Cardiac fibroblast (primary cell): ENCODE measurements at places on chromosomes 3 and 15.
A peak's percentile ranks its signal among the peaks of the same experiment; 100 is the strongest.

- DNase-seq, result peak; percentile 70
Observed at GRCh38 chr3:38227989-38228388, 37.6 kb upstream of the SLC22A13 start.

GRCh38 chr3:18258492-18258891, 166.6 kb downstream of the SATB1 start:
- DNase-seq, result no peak

- DNase-seq, result no peak
Observed at GRCh38 chr15:83372434-83372891, 74.7 kb upstream of the SH3GL3 start.

DNA sequence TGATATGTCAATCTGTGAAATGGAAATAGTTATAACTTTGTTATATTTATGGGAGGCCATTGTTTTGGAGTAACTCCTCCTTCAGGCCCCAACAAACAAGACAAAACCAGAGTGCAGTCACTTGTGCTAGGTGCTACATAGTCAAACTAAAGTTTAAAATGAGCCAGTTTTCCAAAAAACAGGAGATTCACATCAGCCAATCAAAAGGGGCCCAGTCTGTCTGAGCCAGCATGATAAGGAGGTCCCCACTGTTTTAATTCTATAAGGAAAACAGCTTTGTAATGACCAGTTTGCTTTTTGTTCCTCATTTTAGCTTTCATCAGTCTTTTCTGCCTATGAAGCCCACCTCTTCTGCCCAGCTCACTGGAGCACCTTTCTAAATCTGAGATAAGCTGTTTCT, 94.7 kb upstream of the SLC7A14 start:
- DNase-seq, result no peak

GRCh38 chr15:37594417-37594816, 340.0 kb upstream of the TMCO5A start:
- no peak for DNase-seq

- DNase-seq, result peak; percentile 83
Observed at GRCh38 chr3:20340324-20340928, 154.4 kb upstream of the SGO1 start.

- DNase-seq, result peak; percentile 63
Observed at GRCh38 chr3:46090161-46090591, 62.9 kb upstream of the XCR1 start.

DNA sequence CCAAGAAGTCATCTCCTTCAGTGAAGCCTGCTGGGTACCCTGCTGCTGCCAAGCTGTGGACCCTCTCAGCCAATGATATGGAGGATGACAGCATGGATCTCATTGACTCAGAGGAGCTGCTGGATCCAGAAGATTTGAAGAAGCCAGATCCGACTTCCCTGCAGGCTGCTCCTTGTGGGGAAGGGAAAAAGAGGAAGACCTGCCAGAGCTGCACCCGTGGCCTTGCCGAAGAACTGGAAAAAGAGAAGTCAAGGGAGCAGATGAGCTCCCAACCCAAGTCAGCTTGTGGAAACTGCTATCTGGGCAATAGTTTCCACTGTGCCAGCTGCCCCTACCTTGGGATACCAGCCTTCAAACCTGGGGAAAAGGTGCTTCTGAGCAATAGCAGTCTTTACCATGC, 13.7 kb upstream of the ANP32A start:
- no peak for DNase-seq

DNA sequence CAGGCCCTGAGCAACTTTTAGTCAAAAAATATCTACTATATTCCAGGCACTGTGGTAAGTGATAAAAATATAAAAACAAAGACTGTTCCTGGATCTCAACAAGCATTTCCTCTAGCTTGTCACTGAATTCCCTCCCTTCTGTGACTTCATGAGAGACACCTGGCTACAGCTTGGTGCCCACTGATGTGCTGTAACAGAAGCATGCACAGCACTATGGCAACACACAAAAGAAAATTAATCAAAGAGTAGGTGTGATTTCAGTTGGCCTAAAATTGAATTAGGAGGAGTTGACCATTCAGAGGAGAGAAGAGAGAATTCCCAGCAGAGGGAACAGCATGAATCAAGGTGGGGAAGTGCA, 158.9 kb upstream of the LPP start:
- DNase-seq, result no peak

GRCh38 chr15:100266166-100266565, 75.6 kb downstream of the ADAMTS17 start:
- no peak for DNase-seq

- no peak for DNase-seq
Observed at GRCh38 chr3:39438880-39439279, 28.6 kb upstream of the MOBP start.

- no peak for DNase-seq
Observed at GRCh38 chr3:138824114-138824506, 10.6 kb downstream of the PIK3CB start.

GRCh38 chr3:50121072-50122032, 32.6 kb downstream of the RBM5 start:
- peak; percentile 89 for DNase-seq

GRCh38 chr15:74961616-74962015, 5.0 kb upstream of the RPP25 start:
- DNase-seq, result no peak

GRCh38 chr3:51384055-51384725, 901 bp upstream of the MANF start:
- peak; percentile 23 for DNase-seq

DNA sequence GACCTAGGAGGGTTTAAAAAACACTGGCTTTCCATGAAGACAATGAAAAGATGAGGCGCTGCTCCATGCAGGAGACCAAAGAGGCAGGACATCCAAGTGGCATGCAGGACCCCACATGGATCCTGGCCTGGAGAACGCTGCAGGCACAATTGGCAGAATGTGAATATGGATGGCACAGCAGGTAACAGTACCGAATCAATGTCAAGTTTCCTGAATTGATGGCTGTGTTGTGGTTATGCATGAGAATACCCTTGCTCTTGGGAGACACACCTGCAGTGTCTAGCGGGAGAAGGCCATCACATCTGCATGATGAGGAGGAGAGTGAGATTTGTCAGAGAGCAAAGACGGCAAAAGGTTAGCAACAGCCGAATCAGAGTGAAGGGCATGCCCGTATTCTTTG, 74.3 kb upstream of the SEC13 start:
- DNase-seq, result no peak
